ENCODE measurements at places on chromosomes 2 and 18.

DNA sequence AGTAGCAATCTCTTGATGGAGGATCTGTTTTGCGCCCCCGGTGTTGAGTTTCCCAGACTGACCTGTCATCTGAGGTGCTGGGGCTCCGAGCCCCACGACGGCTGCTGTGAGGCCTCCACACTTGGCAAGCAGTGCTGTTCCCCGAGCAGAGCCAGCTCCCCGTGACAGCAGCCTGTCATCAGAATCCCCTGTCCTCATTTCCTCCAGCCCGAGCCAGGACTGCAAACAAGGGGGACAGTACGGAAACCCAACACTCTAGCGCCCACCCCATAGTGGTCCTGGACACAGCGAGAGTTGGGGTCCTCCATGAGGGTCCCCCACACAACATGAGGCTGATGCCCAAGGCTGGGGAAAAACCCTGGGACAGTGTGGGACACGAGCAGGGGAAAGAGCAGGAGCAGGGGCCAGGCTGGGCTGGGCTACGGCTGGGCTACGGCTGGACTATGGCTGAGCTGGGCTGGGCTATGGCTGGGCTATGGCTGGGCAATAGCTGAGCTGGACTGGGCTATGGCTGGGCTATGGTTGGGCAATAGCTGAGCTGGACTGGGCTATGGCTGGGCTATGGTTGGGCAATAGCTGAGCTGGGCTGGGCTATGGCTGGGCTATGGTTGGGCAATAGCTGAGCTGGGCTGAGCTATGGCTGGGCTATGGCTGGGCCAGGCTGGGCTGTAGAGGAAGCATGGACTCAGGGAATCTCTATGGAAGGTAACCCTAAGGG, 1.5 kb upstream of the KLHL30 start:
- peak; percentile 70 for DNase-seq

DNA sequence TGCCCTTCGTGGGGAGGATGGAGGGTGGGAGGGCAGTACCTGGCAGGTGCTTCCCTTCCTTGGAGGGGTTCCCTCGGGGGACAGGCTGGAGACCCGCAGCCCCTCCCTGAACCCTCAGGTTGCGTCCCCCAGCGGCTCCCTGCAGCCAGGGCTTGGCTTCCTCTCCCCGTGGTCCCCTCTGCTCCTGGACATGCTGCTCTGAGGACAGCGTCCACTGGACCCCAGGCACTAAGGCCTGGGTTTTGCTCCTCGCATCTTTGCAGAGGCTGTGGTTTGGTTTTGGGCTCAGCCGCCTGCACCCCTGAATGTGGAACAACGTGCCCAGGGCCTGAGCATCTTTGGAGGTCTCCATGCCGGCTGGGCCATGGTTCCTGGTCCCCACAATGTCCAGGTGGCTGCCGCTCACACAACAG, 133.5 kb downstream of the PTGR3 start:
- DNase-seq = no peak

- DNase-seq = no peak
These were observed 318.8 kb downstream of the RND3 start for GRCh38 chr2:150168595-150169236.

DNA sequence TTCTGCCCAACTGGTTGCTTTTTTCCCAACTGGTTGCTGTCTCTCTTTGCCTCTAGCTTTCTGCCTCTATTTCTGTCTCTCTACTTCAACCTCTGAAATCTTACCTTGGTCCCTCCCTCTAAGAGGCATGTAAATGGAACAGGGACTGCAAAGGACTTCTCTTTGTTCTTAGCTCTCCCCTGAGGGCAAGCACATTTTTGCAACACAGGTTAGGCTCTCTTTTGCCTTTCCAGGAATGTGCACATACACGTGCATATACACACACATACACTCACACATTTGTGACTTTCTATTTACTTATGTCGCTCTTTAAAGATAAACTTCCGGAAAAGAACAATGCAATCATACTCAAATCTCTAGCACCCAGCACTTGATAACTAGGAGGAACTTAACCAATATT, 262.6 kb upstream of the DDX18 start:
- DNase-seq = peak; percentile 47

DNA sequence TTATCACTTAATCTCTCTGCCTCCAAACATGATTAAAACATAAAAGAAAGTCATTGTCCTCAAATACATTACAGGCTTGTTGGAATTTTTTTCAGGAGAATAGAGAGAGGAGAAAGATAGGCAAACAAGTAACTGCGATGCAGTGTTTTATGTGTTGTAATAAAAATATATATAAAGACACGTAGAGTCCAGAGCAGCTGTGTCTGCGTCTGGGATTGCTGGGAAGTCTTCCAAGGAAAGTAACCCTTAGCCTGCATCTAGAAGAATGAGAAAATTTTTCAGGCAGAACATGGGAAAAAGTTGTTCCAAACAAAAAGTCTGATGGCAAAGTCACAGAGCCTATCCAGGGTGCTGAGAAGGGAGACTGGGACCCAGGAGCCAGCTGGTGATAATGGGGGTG, 91.8 kb upstream of the ST6GAL2 start:
- DNase-seq = no peak

Measured in DMS53 (cell line).